ENCODE measurements at places on chromosomes 7 and 10.

- no peak for DNase-seq
Measured at GRCh38 chr10:131928248-131929095, 27.7 kb downstream of the PPP2R2D start.

- no peak for DNase-seq
Measured at GRCh38 chr7:117176206-117176605, 146.7 kb downstream of the WNT2 start.

DNA sequence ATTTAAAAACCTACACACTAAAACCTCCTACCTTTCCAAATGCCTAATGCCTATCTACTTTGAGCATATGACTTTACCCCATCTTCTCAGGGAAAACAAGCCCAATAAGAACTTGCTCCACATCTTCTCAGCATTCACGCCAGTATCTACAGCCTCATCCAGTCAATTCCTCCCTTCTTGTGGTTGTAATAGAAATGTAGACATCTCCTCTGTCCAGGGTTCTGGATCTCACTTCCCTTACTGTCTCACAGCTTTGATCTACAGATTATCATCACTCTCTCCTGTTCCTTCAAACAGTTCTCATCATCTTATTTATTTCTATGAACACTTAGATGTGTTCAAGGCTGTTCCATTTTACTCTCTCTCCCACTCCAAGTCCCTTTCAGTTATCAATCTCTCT, 70.4 kb upstream of the NOBOX start:
- no peak for DNase-seq

- DNase-seq = no peak
Measured at GRCh38 chr7:102463841-102464576, 654 bp downstream of the ALKBH4 start.

DNA sequence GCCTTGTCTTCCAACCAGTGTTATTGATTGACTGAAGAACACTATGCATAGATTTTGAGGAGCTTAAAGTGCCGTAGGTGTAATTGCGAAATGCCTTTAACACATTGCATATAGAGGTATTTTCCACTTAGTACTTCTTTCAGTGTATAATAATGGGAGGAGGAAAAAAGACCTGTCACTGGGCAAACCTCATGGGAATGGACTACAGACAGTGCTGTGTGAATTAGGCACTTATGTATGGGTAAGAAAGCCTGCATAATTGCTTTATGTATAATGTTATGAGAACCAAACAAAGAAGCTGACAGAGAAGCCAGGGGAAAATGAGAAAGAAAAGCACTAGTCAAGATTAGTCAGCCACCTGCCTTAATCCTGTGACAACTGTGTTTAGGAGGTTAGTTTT, 12.4 kb upstream of the SCRN1 start:
- no peak for DNase-seq

GRCh38 chr7:112748381-112748780, 41.8 kb downstream of the TMEM168 start:
- no peak for DNase-seq

DNA sequence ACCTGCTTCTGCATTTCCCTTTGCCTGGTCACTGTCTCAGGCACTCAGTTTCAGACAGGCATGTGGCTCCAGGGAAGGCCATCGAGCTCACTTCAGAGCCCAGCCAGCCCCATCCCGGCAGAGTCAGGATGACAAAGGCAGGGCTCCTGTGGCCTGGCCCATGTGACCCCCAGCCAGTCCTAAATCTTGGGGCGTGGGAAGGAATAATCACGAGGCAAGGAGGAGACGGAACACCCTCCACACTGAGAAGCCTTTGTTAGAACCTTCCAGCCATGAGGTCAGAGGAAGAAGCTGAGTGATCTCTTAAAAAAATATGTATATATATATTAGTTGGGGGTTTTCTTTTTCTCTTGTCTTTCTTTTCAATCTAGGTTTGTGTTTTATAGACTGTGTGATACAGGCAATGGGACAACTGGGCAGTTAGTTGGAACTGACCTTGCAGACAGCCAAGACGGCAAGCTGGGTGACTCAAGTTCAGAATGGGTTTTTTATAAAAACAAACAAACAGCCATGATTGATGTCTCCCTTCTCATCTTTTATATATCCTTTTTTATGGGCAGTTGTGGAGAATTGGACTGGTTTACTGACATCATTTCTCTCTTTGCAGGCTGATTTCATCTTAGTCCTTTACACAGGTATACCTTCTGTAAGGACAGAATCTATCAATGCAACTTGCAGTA, 60.8 kb downstream of the CHN2 start:
- DNase-seq = no peak

DNA sequence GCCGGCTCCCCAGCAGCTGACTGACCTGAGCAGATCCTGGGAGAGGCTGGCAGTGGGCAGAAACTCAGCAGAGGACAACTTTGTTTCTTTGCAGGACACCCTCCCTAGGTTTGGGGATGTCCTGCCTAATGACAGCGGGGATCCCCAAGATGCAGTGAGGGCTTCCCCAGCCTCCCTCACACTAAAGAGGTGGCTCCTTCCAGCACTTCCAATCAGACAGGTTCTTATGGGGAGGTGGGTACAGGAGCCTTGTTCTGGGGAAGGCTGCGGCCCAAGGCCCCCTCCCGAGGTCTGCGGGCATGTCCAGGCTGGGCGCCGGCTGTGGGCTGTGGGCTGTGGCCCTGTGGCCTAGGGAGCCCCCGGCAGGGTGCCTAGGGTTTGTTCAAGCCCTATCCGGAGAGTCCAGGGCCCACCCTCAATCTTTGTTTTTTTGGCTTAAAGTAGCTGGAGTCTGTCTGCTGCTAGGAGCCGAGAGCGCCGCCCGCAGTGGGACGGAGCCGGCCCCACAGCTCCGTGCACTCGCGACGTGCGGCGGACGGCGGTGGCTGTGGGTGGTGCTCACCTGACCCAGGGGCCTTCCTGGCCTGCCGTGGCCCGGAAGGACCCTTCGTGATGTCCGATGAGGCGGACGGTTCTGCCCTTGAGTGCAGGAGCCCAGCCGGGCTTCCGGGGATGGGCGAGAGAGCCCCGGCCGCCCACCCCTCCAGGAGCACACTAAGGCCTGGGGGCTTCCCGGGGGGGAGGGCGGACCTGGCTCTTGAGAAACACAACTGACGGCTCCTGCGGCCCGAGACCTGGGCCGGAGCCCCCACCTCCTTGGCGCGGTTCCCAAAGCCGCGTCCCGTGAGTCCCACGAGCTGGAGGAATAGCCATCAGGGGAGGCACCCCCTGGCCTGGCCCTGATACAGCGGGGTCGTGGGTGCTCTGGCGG, 57.2 kb downstream of the PDGFA start:
- no peak for DNase-seq

- DNase-seq = no peak
Measured at GRCh38 chr10:8225187-8225586, 170.7 kb downstream of the GATA3 start.

DNA sequence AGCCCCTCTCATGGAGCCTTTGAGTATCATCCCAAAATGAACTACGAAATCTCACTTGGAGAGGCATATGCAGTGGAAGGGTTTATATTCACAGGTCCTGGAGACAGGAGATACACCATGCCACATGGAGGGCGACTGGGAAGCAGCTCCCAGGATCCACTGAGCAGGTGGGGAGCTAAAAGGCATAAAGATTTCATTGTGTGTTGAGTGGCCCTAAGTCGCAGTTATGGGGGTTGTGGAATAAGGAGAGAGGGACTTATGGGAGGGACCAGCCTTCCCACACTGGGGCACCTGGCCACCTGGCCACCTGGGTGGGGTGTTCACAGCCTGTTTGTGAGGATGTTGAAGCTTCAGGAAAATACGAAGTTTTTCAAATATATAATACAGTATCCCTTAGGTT, 37.0 kb upstream of the CHST3 start:
- no peak for DNase-seq

- DNase-seq = no peak
Measured at GRCh38 chr7:74320645-74321221, 31.5 kb downstream of the CLIP2 start.
